ENCODE measurements at places on chromosomes 7 and 10.

GRCh38 chr7:135791543-135792362 lies 43.1 kb upstream of the FAM180A start:
- DNase-seq = no peak

- DNase-seq = no peak
Observed at GRCh38 chr7:34277803-34278199, 372.5 kb downstream of the BMPER start.

DNA sequence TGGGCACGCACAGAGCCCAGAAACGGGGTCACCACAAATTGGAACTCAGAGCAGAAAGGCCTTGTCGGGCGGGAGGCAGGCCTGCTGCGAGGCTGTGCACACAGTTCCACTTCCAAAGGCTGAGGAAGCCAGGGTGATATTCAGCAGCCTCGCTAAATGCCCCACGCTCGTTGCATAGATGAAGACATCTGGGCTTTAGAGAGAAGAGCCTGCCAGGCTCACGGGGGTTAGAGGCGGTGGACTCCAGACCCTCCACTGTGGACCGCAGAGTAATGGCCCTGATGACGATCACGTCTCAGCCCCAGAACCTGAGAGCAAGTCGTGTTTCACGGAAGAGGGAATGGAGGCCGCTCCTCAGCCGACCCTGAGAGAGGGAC lies 104.2 kb downstream of the DNAJB6 start:
- no peak for DNase-seq

GRCh38 chr7:127976738-127977120 lies 54.5 kb downstream of the LRRC4 start:
- no peak for DNase-seq

DNA sequence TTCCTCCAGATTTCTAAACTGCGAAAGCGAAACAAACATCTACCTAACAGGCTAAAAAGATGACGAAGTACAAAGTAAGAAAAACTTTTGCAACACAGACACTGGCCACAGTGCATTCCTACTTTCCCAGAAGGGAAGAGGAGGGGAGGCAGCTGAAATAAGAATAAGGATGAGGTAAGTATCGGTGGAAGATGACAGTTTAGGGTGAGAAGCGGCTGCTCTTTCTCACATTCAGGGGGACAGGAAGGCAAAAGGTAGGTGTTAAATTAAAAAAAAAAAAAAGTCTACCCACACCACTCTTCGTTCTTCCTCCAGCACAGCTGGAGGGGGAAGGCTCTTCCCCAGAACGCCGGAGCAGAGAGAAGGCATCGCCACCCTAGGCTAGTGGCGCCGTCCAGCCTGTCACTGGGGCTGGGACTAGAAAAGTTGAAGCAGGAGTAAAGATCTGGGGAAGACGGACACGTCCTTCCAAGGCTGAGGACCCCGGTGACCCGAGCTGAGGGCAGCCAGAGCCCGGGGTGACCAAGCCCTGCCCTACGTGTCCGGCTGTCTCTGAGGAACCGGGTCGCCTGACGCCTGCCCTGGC lies 846 bp downstream of the DNAJC1 start:
- no peak for DNase-seq
